Stimulated activated CD8-positive, alpha-beta memory T cell treated with anti-CD3 and anti-CD28 coated beads, Interleukin-4, amount 100 ng/mL, for 1 hour (primary cell): ENCODE measurements at places on chromosomes 16 and 17.

- no peak for DNase-seq
Observed at GRCh38 chr16:65948361-65948760, 418.1 kb upstream of the CDH5 start.

DNA sequence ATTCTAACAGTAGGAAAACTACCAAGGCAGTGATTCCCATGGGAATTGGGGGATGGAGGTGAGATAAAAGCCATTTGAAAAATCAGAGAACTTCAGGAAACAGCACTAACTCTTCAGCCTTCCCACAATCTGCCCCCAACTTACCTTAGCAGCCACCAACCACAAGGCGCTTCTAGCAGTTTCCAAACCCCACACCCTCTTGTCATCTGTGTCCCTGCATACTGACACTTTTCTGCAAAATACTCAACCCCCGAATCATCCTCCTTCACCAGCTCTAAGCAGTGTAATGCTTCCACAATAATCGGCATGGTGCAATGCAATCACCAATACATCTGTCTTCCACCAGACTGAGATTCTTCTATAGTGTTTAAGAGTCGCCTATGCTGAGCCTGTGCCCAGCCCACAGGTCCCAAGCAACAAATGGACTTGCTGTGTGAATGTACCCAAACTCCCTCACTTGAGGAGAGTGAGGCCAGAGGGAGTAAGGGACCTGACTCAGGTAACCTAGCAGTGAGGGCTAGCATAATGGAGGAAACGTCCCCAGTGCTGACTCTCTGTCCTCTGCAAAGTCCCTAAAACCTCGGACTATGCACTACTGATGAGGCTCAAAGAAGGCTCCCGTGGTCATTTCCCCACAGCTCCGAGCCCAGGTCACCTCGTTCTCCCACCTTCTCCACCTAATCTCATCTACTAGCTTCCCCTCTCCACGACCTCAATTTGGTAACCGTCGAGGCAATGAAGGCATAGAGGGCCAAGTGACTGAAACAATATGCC, 943 bp downstream of the DYNC1LI2 start:
- DNase-seq = no peak

GRCh38 chr17:29133121-29133713, 47.0 kb downstream of the MYO18A start:
- no peak for DNase-seq

DNA sequence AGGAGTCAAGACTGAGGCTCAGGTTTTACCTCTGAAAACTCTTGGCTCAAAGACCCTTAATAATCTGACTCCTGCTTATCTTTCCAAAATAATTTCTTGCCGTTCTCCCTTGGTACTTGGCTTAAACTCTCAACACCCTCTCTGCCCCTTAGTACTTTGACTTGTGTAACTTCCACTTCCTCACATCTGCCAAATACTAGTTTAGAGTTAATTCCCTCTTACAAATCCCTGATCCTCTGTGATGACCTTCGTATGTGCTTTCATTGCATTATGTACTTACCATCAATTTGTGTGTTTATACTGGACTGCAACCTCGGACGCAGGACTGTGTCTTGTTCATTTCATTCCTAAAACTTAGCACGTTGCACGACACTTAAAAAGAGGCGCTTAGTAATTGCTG, 35.2 kb downstream of the ZNF207 start:
- DNase-seq = no peak

GRCh38 chr17:35239823-35240222, 3.0 kb upstream of the SLFN5 start:
- no peak for DNase-seq

DNA sequence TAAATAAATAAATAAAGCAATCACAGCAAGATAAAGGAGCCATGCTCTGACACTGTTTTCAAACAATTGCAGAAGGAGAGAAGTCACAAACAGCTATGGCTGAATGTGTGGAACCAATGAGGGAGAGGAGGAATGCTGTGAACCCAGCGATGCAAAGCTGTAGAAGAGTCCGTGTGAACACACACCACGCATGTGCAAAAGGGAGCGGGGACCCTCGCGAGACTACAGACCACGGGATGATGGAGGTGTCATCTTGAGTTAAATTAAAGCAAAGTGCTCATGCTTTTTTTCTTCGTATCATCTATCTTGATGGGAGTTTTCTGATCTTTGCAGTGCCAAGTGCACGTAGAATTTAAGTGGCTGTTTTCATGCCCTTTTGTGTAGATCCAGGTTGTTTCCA, 123.8 kb upstream of the CDH5 start:
- DNase-seq = no peak

DNA sequence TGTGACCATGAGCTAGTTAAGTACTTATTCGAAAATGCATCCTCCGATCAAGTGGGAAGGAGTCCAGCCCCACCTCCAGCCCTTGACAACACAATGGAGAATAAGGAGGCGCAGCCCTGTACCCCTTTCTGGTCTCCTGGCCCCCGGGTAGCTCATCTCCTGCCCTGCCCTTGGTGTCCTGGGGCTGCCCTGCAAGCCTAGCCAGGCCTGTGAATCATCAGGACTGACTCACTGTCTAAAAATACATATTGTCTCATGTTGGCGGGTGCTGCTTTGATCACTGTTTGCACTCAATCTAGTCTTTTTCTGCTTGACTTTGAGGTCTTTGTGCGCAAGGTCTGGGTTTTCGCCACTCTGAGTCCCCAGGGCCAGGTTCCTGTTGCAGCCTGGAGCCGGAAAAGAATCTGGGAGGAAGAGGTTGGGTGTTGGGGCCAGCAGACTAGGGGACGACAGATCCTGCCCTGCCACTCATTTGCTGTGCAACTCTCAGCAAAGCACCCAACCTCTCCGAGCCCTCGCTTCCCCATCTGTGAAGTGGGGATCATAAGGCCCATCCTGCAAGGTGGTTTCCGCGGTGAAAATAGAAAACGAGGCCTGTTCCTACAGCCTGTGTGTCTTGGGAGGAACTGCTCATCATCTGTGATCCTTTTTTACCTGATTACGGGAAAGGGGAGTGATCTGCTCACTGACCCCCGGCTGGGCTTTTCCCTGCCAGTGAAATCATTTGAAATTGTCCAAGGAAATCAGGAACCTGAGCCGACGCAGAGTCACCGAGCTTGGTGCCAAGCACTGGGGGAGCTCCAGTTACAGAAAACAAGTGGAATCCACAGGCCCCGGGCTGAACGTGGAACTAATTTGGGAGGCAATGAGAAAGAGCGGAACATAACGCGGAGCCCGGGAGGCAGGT, 230.4 kb downstream of the PARN start:
- DNase-seq = no peak

DNA sequence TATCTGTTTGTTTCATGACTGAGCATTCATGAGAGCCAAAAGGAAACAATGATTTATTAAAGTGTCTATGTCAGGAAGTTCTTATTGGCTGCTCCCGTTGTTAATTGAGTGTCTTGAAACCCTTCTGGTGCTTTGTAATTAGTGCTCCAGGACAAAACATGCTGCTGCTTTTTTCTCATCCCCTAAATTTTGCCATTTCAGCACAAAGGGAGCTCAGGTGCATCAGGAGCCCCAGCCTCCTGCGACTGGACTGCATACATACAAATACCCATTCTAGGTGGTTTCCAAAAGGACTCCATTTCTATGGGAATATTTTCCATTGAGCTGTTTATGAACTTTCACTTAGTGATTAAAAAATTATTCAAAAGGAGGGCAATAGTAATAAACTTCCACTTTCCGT, 354.0 kb downstream of the CDH13 start:
- DNase-seq = no peak

GRCh38 chr17:82204831-82205719, 7.6 kb downstream of the CCDC57 start:
- DNase-seq = no peak

- no peak for DNase-seq
Observed at GRCh38 chr17:38693700-38694329, 11.3 kb upstream of the MLLT6 start.

- DNase-seq = no peak
Observed at GRCh38 chr17:53942436-53942835, 119.7 kb downstream of the KIF2B start.

DNA sequence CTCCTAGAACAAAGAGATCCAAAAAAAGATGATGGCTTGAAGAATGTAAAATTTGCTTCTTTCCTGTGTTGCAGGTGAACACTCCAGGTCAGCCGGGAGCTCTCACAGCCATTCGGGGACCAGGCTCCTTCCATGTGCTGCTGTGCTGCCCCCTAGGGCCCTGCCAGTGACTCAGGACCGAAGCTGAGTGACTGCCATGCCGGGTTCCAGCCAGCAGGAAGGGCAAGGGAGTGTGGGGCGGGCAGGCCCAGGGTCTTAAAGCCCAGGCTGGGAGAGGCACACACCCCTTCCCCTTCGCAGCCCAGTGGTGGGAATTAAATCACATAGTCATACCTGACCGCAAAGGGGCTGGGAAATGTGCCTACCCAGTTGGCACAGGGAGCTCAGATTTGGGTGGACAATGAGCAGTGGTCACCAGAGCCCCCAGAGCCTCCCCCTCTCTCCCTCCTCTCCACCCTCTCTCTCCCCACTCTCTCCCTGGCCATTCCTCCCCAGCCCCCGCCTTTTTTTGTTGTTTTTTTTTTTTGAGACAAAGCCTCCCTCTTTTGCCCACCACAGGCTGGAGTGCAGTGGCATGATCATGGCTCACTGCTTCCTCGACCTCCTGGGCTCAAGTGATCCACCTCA, 11.5 kb downstream of the EPOP start:
- DNase-seq = no peak

GRCh38 chr17:15184872-15185624, 80.1 kb downstream of the PMP22 start:
- no peak for DNase-seq

DNA sequence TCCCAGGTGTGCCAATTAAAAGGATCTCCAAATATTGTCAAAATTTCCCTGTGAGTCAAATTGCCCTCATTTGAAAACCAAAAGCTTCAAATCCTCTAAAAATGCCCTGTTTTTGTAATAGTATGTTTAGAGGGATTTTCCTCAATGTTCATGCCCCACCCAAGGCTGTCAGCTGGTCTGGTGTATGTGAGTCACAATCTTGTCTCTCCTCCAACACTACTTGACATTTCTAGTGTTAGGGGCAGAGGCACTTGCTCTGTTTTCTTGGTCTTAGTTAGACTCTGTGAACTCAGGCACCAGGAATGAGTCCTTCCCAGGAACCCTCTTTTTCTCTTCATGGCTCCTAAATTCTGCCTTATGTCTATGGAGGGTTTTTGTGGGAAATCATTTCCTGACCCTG, 634.8 kb downstream of the KCNJ2 start:
- DNase-seq = no peak

GRCh38 chr16:70724146-70725023, 38.5 kb upstream of the MTSS2 start:
- no peak for DNase-seq

DNA sequence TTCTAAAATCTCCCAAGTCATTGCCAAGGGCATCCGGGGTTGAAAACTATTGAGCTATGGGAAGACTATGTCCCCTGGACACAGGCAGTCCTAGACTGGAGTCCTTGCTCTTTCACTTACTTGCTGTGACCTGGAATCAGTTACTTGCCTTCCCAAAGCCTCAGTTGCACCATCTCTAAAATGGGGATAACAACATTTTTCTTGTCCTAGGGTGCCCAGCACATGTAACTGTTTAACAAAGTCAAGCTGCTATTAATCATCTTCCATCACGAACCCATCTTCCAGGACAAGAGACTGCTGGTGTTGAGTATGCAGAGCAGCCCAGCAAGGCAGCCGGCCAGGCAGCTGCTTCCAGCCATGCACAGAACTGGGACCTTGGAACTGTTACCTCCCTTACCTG, 9.9 kb upstream of the CACNG4 start:
- no peak for DNase-seq

- no peak for DNase-seq
Observed at GRCh38 chr16:85520853-85521521, 92.1 kb upstream of the GSE1 start.
